ENCODE measurements at places on chromosomes 6 and 20. TPM values are rescaled to one million over a fixed set of nuclear protein-coding genes. Genes with fewer than 3 reads are reported as not detected.
A peak's percentile ranks its signal among the peaks of the same experiment; 100 is the strongest.

DEFB124 gene
- not detected for total RNA-seq

TGM3 gene
- total RNA-seq: not detected

CBLN4 gene
- total RNA-seq: not detected

SLC35D3 gene
- not detected for total RNA-seq

HSPA12B gene
- not detected for total RNA-seq

TRIM15 gene
- 0.24 TPM for total RNA-seq

GRCh38 chr6:111734068-111735061 lies 128.7 kb upstream of the TRAF3IP2 start:
- DNase-seq: no peak

DNA sequence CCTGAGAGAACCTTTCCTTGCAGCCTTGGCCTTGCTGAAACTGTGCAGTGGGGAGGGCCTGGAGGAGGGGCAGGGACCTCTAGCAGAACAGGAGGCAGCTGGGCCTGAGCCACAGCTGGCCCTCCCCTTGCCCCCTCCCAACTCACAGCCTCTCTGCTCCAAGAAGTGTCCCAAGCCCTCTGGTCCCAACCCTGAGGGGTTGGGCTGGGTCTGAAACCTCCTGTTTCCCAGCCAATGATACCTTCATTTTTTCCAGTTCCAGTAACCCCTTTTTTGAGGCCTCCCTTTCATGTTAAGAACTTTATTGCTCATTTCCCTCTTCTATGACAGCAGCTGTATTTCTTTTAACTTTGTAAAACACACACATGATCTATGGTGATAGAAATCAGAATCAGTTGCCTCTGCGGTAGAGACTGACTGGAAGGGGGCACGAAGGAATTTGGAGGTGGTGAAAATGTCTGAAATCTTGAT lies 17.9 kb upstream of the ARMC12 start:
- peak; percentile 77 for DNase-seq

DNA sequence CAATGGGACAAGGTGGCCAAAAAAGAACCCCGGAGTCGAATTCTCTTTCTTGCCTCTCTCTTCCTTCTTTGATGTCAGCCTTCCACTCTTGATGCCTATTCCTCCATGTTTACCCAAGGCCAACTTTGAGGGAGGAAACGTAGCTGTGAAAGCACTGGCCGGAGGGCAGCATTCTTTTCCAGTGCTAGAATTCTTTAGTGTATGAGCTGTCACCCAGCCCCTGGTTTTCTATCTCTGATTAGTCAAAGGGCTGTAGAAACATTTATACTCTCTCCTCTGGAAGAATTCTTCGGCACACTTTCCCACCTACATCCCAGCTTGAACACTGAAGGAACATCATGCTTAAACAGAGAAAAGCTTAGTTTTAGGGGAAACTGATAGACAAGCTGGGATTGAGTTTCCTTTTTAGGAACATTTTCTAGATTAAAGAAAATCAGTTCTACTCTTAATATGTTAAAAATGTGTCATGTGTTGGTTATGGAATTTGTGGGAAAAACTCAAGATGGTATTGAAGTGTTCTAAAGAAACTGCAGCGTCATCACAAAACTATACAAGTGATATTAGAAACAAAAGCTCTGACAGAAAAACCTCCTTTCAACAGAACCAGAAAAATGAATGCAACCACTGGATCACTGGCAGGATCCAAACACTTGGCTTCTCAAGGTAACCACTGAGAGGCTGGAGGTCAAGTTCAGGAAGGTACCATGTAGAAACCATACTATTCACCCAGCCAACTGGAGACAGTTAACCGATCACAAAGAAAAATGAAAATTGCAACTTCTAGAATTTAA lies 20.7 kb upstream of the UTRN start:
- no peak for DNase-seq

GRCh38 chr6:67541586-67541985 lies 1093.5 kb upstream of the ADGRB3 start:
- no peak for DNase-seq

DNA sequence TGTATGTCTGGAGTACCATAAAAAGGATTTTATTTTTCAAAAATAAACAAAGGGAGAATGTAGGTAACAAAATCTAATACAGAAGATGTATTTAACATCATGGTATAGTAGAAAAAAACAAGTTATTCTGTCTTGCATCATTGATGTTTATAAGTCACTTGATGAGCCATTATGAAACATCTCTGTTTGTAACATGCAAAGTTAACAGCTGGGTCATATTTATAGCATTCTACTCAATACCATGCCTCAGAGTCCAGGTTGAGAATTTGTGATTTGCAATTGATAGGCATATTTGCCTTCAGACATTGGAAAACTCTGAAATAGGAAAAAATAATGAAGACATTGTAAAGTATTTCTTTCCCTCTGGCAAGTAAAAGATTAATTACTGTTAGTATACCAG lies 52.3 kb upstream of the IL20RA start:
- no peak for DNase-seq

DNA sequence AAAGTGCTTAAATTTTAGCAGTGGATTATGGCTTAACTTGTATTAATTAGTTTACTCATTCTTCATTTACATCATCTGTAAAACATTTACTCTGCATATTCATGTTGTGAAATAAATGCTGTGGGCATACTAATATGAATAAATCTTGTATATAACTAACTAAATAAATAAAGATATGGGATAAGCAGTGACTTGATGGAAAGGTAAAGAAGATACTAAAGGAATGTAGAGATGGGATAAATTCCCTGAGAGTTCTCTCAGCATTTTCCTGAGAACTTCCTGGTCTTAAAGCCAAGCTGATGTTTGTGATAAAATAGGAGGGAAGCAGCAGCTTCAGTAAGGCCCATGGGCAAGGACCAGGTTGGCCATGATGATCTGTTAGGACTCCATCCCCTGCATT lies 652.1 kb downstream of the RNF144B start:
- no peak for DNase-seq

GRCh38 chr6:109296452-109296851 lies 85.8 kb downstream of the CD164 start:
- DNase-seq: no peak

DNA sequence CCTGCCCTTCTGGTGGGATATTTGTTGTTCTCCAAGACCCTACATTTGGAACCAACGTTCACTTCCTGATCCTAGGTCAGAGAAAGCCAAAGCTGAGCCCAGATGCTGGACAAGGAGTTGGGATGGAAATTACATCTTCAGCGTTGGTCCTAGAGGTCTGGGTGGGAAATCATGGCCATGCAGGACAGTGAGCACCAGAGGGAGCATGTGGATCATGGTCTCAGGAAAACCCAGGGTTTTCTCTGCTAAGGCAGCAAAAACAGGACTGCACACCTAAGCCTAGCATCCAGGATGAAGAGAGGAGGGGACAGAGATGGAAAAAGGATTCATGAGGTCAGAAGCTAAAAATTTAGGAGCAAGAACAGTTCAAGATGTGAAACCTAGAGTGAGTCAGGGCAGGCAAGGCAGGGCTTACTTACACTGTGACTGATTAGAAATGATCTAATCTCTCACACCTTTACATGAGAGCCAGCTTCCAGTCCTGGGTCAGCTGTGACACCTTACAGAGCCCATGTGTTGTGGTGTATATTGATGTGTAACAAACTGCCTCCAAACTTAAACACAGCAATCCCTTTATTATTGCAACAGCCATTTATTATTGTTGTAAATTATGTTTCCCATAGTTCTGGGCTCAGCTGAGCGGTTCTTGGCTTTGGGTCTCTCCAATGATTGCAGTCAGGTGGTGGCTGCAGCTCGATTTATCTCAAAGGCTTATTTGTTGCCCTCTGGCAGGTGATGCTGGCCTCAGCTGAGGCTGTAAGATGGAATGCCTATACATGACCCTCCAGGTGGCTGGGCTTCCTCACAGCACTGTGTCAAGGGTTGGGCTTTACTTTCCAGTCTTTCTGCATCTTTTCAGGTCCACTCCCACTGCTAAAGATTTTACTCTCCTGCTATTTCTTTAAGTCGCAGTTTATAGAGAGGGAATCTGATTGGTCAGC lies 6.5 kb downstream of the C20orf202 start:
- DNase-seq: no peak

DNA sequence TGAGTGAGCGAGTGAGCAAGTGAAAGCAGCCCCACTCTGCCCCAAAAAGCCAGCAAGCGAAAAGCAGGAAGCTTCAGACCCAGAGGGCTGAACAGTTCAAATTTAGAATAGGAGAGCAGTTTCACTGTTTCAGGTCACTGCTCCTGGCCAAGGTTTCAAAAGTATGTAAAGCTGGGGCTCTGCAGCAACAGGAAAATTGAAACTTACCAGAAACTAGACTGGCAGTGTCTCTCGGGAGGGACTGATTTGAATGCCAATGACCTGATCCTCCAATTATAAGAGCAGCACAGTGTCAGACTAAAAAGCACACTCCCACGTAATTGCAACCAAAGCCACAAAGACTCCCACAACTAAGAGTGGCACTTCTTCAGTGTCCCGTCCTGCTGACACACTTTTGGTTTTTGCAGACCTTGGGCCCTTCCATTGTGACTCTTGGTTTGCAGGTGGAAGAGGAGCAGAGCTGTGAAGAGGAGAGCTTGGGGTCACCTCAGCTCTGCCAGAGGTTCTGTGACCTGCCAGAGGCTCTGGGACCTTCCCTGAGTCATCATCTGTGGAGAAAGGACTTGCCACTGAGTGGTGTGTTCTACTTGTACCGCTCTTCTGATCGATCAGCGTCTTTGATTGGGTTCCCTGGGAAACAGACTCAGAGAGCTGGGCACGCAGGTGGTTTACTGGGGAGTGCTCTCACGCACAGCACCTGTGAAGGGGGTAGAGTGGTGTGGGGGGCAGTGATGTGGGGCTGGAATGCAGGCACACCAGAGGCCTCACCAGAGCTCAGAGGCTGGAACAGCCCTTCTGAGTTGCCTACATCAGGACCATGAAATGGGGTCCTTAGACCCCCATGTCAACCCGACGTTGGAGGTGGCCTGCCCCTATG lies 52.7 kb upstream of the PTGIS start:
- peak; percentile 72 for DNase-seq

DNA sequence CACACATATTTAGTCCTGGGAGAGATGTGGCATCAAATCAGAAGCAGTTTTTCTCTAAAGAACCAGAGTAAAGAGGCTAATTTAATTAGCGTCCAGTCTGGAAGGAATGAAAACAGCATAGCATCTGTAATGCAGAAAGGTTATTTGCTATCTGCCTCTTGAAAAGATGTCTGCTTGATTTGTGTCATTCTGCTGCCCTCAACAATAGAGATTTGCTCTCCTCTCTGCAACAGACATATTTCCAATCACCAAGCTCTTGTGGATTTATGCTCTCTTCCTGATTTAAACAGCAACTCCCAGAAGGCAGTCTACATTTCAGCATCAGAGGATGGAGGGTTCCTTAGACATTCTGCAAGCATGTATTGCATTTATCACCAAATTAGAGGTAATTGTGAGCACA lies 53.5 kb upstream of the AKAP12 start:
- no peak for DNase-seq

DNA sequence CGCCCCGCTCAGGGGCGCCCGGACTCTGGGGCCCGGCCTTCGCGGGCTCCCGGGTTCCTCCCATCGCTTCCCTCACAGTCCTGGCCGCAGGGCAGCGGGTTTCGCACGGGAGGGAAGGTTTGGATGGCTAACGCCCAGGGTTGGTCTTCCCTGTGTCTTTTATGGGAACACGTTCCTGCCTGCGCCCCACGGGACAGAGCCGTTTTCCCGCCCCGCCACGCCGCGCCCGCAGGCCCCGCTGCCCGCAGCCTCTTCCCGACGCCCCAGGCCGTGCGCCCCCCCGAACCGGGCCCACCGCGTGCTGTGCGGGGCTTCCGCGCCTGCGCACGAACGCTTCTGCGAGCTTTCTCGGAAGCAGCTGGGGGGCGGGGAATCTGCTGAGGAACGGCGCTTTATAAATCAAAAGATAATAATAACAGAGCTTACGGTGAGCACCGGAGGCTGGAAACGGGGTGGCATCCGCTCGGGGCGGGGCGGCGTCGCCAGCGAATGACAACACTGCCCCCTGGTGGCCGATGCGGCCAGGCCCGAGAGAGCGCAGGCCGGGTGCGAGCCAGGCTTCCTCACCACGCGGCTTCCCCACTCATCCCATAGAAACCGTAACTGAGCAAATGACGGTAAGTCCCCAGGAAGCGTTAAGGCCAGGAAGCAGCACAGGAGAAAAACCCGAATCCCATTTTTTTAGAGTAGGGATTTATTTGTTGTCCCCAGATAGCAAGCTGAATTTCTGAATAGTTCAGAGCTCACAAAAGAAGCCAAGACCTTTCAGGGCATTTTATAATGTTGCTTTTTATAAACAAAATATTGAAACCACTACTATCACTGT lies 116.4 kb downstream of the MYLK4 start:
- peak; percentile 95 for DNase-seq
